ENCODE measurements at places on chromosomes 6 and 20. TPM values are rescaled to one million over a fixed set of nuclear protein-coding genes. Genes with fewer than 3 reads are reported as not detected.

- no peak overlapping the region for H3K4me3 ChIP-seq
- no peak for DNase-seq
Observed at GRCh38 chr6:149410557-149410956, 10.5 kb downstream of the SUMO4 start.

The DCBLD1 gene
- 44.4 TPM for total RNA-seq

The CAGE1 gene
- under 0.01 TPM for total RNA-seq

- no peak overlapping the region for H3K4me3 ChIP-seq
- no peak overlapping the region for H3K27ac ChIP-seq
- H3K4me1 ChIP-seq: no peaks in the 10 kb centered on the region
- no peaks in the 10 kb centered on the region for H3K36me3 ChIP-seq
Observed at GRCh38 chr6:46541556-46541955, 50.3 kb upstream of the RCAN2 start.

The NOTCH4 gene
- 0.77 TPM for total RNA-seq

GRCh38 chr6:28634411-28634760 lies 108.7 kb downstream of the GPX5 start:
- H3K4me1 ChIP-seq: peaks cover 3% of the 10 kb centered on the region
- H3K27me3 ChIP-seq: peaks cover 8% of the 10 kb centered on the region
- H3K27ac ChIP-seq: no peak overlapping the region
- peak overlapping the region; percentile 16 for H3K4me3 ChIP-seq
- no peaks in the 10 kb centered on the region for H3K36me3 ChIP-seq

GRCh38 chr6:45514454-45515230 lies 136.9 kb upstream of the SUPT3H start:
- H3K4me3 ChIP-seq: no peak overlapping the region
- peaks cover 5% of the 10 kb centered on the region for H3K36me3 ChIP-seq
- no peaks in the 10 kb centered on the region for H3K27me3 ChIP-seq
- H3K27ac ChIP-seq: no peak overlapping the region
- DNase-seq: peak; percentile 30

The MAP3K5 gene
- 45.2 TPM for total RNA-seq

The TREML1 gene
- not detected for total RNA-seq

The RAD21L1 gene
- total RNA-seq: not detected

- H3K27ac ChIP-seq: no peak overlapping the region
- H3K4me3 ChIP-seq: no peak overlapping the region
- no peak for DNase-seq
- H3K36me3 ChIP-seq: no peaks in the 10 kb centered on the region
- H3K27me3 ChIP-seq: no peaks in the 10 kb centered on the region
Observed at GRCh38 chr20:62494537-62494936, 18.7 kb upstream of the GATA5 start.

- H3K27ac ChIP-seq: no peak overlapping the region
- DNase-seq: no peak
- no peaks in the 10 kb centered on the region for H3K36me3 ChIP-seq
- no peaks in the 10 kb centered on the region for H3K4me1 ChIP-seq
- no peaks in the 10 kb centered on the region for H3K27me3 ChIP-seq
Observed at GRCh38 chr20:62533591-62534495, 58.0 kb upstream of the GATA5 start.

The NFYA gene
- total RNA-seq: 10.0 TPM

DNA sequence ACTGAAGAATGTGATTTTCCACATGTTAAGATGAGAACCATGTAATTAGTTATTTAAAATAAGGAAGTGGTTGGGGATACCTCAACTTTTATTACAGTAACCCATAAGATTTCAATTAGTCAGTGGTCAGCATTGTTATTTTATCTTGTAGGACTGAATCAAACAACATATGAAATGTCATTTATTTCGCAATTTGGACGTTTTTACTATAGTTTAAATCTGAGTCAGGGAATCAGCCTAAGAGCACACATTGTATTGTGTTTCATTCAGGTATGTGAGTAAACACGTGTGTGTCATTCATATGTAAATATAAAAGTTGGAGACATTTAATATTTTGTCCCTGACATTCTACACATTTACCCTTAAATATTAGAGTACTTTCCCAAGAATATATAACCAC lies 1418.7 kb downstream of the GRIK2 start:
- no peaks in the 10 kb centered on the region for H3K36me3 ChIP-seq
- no peaks in the 10 kb centered on the region for H3K4me1 ChIP-seq
- no peaks in the 10 kb centered on the region for H3K27me3 ChIP-seq
- no peak overlapping the region for H3K4me3 ChIP-seq

GRCh38 chr6:38142178-38142902 lies 322.8 kb downstream of the ZFAND3 start:
- no peaks in the 10 kb centered on the region for H3K27me3 ChIP-seq
- no peak overlapping the region for H3K27ac ChIP-seq
- no peak overlapping the region for H3K4me3 ChIP-seq
- peaks cover 8% of the 10 kb centered on the region for H3K4me1 ChIP-seq

- DNase-seq: no peak
- no peaks in the 10 kb centered on the region for H3K36me3 ChIP-seq
- H3K27ac ChIP-seq: no peak overlapping the region
Observed at GRCh38 chr6:45001663-45002062, 326.5 kb upstream of the RUNX2 start.

The HLA-DPA1 gene
- total RNA-seq: 1.0 TPM

The CST7 gene
- not detected for total RNA-seq

GRCh38 chr20:61053889-61054288 lies 198.2 kb upstream of the CDH4 start:
- H3K27ac ChIP-seq: no peak overlapping the region
- no peaks in the 10 kb centered on the region for H3K27me3 ChIP-seq
- H3K4me1 ChIP-seq: no peaks in the 10 kb centered on the region
- no peak overlapping the region for H3K4me3 ChIP-seq

DNA sequence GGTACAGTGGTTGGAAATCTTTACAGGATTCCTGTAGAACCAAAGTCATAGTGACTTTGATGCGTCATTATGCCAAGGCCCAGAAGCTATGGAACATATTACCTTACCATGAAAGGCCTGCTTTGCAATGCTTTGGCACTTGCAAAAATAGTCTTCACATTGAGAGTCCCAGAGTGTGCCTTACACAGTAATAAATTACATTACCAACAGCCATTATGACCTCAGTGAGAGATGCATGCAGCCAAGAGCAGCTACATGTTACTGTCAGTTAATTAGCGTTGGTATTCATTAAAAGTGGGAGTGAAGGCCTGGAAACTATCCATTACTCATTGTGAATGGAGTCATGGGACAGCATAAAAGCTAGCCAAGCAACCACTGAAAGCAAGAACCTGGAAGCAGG lies 39.2 kb upstream of the HDDC2 start:
- no peak overlapping the region for H3K4me3 ChIP-seq
- DNase-seq: no peak
- no peak overlapping the region for H3K27ac ChIP-seq
- no peaks in the 10 kb centered on the region for H3K36me3 ChIP-seq
- no peaks in the 10 kb centered on the region for H3K27me3 ChIP-seq

The PGBD1 gene
- 5.6 TPM for total RNA-seq

- H3K4me3 ChIP-seq: no peak overlapping the region
- no peaks in the 10 kb centered on the region for H3K27me3 ChIP-seq
- H3K36me3 ChIP-seq: no peaks in the 10 kb centered on the region
- no peak for DNase-seq
- H3K27ac ChIP-seq: no peak overlapping the region
Observed at GRCh38 chr6:68252632-68253031, 382.4 kb upstream of the ADGRB3 start.

The SERINC3 gene
- 120 TPM for total RNA-seq

DNA sequence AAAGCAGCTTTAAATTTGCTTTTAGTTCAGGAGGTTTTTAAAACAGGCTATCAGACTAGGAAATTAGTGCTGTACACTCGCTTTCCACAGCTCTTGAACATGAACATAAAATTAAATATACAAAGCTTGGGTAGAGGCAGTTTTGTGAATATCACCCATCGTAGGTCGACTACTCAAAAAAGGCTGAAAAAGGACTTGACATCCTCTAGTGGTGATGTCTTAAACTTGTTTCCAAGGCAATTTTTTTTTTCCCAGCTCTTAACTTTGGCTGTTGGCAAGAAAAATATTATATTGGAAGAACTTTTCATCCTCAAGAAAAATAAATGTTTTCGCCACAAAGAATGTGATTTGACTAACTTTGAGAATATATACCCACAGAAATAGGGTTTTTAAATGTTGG lies 2.9 kb downstream of the MAP7 start:
- no peak overlapping the region for H3K4me3 ChIP-seq
- peaks cover 2% of the 10 kb centered on the region for H3K4me1 ChIP-seq
- H3K36me3 ChIP-seq: no peaks in the 10 kb centered on the region
- peak; percentile 45 for DNase-seq

The SEL1L2 gene
- not detected for total RNA-seq

The ARFGEF3 gene
- total RNA-seq: under 0.01 TPM

The PTPRK gene
- 75.5 TPM for total RNA-seq

GRCh38 chr6:25038999-25039398 lies 103.2 kb upstream of the RIPOR2 start:
- no peaks in the 10 kb centered on the region for H3K4me1 ChIP-seq
- DNase-seq: no peak
- H3K27ac ChIP-seq: no peak overlapping the region
- no peaks in the 10 kb centered on the region for H3K27me3 ChIP-seq
- H3K36me3 ChIP-seq: no peaks in the 10 kb centered on the region

The FOXO3 gene
- total RNA-seq: 63.9 TPM

- no peak for DNase-seq
- H3K27me3 ChIP-seq: no peaks in the 10 kb centered on the region
- H3K36me3 ChIP-seq: no peaks in the 10 kb centered on the region
- H3K4me3 ChIP-seq: no peak overlapping the region
- H3K4me1 ChIP-seq: no peaks in the 10 kb centered on the region
- no peak overlapping the region for H3K27ac ChIP-seq
Observed at GRCh38 chr6:162055365-162055764, 672.2 kb downstream of the PRKN start.

DNA sequence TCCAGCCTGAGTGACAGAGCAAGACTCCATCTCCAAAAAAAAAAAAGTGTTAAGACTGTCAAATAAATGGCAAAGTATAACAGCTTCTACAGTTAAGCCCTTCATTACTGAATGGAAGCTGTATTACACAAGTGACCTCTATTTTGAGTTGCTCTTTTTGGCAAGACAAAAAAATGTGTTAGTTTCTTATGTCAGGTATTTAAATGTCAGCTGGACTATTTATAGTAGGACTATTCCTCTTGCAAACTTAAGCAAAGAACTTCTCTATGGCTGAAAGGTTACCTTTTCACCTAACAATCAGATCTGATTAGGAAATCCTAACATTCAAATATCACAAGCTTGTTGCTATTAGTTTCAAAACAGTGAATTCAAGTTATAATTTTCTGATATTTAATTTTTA lies 12.4 kb downstream of the UBE2V1 start:
- peaks cover 14% of the 10 kb centered on the region for H3K4me1 ChIP-seq
- peaks cover 2% of the 10 kb centered on the region for H3K36me3 ChIP-seq
- no peaks in the 10 kb centered on the region for H3K27me3 ChIP-seq
- H3K27ac ChIP-seq: no peak overlapping the region
- peak; percentile 21 for DNase-seq

GRCh38 chr20:33276303-33277113 lies 6.5 kb upstream of the BPIFB1 start:
- no peaks in the 10 kb centered on the region for H3K36me3 ChIP-seq

GRCh38 chr20:50261471-50262212 lies 71.0 kb downstream of the CEBPB start:
- peaks cover 13% of the 10 kb centered on the region for H3K4me1 ChIP-seq
- no peaks in the 10 kb centered on the region for H3K36me3 ChIP-seq
- no peak for DNase-seq
- no peaks in the 10 kb centered on the region for H3K27me3 ChIP-seq

DNA sequence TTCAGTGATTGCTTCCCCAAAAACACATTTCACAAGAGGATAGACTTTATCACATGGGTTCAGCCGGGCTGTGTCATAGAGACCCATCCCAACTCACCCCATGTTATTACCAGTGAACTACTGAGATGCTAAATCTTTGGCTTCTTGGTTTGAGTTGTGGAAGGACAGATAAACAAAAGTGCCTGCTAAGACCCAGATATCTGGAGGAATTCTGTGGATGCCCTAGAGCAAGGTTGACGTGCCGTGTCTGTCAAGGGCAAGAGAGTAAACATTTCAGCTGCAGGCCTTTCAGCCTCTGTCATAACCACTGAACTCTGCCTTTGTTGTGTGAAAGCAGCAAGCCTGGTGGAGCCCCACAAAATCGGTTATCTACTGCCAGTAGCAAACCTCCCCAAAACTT lies 11.2 kb upstream of the THBD start:
- no peaks in the 10 kb centered on the region for H3K36me3 ChIP-seq
- no peak overlapping the region for H3K27ac ChIP-seq
- no peak for DNase-seq
- H3K27me3 ChIP-seq: no peaks in the 10 kb centered on the region
- H3K4me1 ChIP-seq: peaks cover 15% of the 10 kb centered on the region

DNA sequence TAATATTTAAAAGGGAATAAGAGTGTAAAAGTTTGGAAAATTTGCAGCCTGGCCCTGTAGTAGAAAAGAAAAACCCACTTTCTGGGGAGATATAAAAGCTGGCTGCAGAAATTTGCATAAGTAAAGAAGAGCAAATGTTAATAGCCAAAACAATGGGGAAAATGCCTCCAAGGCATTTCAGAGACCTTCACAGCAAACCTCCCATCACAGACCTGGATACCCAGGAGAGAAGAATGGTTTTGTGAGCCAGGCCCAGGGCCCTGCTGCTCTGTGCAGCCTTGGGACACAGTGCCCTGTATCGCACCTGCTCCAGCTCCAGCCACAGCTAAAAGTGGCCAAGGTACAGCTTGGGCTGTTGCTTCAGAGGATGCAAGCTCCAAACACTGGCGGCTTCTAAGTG lies 113.8 kb downstream of the BTBD9 start:
- no peak for DNase-seq
- H3K36me3 ChIP-seq: no peaks in the 10 kb centered on the region
- H3K4me1 ChIP-seq: no peaks in the 10 kb centered on the region
- no peaks in the 10 kb centered on the region for H3K27me3 ChIP-seq
- H3K27ac ChIP-seq: no peak overlapping the region

GRCh38 chr20:31684153-31685015 lies 38.3 kb downstream of the BCL2L1 start:
- H3K27ac ChIP-seq: no peak overlapping the region
- no peaks in the 10 kb centered on the region for H3K27me3 ChIP-seq
- H3K4me3 ChIP-seq: no peak overlapping the region
- H3K4me1 ChIP-seq: peaks cover 4% of the 10 kb centered on the region
- DNase-seq: peak; percentile 18

DNA sequence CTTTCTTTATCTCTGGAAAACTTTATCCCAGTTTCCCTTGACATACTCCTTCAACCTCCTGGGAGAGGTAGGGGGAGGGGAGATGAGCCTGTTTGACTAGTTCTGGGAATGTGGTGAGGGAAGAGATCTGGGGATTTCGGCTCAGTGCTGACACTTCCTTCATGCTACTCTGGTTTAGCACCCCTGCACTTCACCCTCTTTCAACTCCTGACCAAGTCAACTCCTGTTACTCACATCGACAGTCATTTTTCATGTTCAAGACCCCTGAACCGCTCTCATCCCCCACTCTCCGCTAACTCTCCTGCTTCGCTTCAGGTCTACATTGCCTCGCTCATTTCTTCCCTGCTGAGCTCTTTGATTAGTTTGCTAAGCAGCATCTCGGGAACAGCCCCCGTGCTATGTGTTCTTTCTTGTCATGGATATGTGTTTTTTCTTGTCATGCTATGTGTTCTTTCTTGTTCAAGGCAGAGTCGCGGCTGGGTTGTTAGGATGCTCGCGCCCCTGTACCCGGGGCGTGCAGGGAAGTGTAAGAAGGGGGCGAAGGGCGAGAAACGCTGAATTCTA lies 16.6 kb upstream of the TRIM27 start:
- H3K36me3 ChIP-seq: no peaks in the 10 kb centered on the region
- peak overlapping the region; percentile 91 for H3K4me3 ChIP-seq
- DNase-seq: no peak

The FAM83C gene
- total RNA-seq: not detected

GRCh38 chr6:164148788-164149187 lies 734.3 kb downstream of the QKI start:
- H3K36me3 ChIP-seq: no peaks in the 10 kb centered on the region
- H3K4me3 ChIP-seq: no peak overlapping the region
- H3K27me3 ChIP-seq: no peaks in the 10 kb centered on the region
- H3K27ac ChIP-seq: no peak overlapping the region
- no peaks in the 10 kb centered on the region for H3K4me1 ChIP-seq

The PTCHD4 gene
- 5.8 TPM for total RNA-seq
